ENCODE measurements at places on chromosomes 2 and 18.

DNA sequence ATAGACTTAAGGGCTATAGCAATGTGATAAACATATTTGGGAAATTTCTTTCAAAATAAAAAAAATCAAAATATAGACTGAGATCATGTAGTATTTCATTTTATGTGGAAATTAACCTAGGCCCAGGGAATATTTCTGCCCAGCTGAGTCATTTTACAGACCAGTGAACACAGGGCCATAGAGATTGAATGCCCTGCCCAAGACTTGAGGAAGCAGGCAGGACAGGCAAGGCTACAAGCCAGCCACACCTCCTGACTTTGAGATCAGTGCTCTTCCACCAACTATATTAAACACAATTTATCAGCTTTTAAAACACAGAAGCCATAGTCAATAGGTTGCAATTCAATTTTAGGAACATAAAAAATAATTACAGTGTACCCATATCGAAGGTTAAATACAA lies 12.9 kb downstream of the CCDC148 start:
- no peak for DNase-seq

DNA sequence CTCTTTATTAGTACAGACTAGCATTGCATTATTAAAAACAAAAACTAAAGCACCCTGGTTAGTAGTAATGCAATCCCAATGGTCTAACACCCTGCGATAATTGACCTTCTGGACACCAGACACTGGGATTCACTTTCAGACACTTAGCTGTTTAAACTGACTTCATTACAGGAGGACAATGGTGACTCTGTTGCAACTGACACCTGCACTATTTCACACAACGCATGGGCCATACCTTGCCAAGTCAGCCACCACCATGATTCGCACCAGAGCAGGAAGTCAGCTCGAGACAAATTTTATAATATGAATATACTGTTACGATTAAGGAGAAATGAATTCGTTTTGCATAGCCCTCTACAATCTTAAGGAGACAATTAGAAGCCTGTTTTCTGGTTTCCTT lies 150.7 kb downstream of the MEIS1 start:
- no peak for DNase-seq

DNA sequence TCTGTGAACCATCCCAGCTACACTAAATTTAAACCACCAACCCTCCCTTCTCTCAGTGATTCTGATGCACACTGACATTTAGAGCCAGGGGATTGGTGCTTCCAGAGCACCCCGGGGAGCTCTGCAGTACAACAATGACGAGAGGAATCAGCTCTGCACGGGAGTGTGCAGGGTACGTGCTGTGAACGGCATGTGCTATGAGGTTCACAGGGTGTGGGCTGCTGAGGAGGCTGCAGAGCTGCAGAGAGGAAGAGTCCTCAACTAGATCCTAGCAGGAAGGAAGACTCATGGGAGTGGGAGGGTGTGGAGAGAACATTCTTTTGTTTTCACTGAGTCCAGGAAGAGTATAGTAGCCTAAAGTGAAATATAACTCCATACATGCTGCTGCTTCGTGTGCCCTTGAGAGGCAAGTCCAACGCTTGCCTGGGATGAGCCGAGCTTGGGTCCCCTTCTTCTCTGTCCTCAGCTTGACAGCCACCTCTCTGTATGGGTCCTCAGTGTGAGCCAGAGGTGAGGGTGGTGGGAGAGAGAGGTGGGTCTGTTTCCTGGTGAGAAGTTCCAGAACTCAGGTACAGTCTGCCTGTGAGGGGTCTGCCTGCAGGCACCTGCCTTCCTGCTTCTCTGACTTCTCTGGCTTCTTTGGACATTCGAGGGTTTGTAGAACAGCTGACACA lies 118.8 kb downstream of the CTIF start:
- DNase-seq: no peak

GRCh38 chr2:118059919-118060478 lies 28.3 kb upstream of the INSIG2 start:
- peak; percentile 24 for DNase-seq

DNA sequence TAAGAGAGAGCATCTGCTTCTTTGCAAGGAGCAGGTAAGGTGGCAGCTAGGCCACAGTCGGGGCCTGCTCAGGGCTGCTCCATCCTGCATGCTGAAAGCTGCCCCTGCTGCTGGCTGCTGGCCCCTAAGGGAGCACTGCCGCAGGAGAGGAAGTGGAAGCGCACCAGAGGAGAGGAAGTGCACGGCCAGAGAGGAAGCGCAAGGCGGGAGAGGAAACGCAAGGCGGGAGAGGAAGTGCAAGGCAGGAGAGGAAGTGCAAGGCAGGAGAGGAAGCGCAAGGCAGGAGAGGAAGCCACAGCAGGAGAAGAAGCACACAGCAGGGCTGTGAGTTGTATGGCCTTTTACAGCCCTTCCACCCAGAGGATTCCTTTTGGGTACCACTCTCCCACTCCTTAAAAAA lies 539.0 kb upstream of the TNP1 start:
- DNase-seq: no peak

GRCh38 chr2:604854-605524 lies 72.2 kb downstream of the TMEM18 start:
- no peak for DNase-seq

DNA sequence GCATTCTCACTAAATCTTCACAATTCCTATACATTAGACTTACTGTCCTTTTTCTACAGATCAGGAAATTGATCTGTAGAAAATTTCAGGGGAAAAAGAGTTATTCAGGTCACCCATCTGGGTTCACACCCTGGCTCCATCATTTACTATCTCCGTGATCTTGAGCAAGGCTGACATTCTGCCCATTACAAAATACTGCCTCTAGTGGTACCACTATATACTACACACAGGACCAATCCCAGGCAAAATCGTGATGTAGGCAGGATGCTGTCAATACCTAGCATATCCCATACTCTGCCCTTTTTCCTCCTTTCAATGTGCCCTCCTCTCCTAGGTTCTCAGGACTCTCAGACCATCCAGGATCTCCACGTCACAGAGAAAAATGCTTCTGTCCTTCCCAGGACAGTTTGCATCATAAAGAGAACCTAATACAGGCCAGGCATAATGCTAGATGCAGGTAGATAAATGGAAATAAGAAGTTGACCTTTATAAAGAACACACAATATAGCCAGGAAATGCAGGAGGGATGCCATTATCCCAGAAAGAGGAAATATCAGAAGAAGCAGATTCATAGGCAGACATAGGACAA lies 101.9 kb downstream of the CDH20 start:
- peak; percentile 46 for DNase-seq

DNA sequence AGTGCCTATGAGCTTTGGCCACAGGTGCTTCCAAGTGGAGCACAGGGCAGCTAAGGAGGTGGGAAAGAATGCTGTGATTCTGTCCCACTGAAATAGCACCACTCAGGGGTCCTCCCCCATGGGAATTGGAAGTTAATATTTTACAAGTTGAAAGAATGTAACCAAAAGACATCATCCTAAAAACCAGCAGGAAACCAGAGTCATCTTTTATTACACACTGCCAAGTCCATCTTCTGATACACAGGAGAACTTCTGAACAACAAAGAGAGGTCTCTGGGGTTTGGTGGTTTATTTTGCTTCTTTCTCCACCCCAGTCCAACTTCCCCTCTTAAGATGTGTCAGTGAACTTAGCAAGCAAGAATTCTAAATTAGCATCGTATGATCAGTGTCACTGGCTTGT lies 47.7 kb downstream of the COLEC12 start:
- no peak for DNase-seq

All from pons (tissue), 1 donor.